ENCODE measurements at places on chromosomes 2 and 18.

DNA sequence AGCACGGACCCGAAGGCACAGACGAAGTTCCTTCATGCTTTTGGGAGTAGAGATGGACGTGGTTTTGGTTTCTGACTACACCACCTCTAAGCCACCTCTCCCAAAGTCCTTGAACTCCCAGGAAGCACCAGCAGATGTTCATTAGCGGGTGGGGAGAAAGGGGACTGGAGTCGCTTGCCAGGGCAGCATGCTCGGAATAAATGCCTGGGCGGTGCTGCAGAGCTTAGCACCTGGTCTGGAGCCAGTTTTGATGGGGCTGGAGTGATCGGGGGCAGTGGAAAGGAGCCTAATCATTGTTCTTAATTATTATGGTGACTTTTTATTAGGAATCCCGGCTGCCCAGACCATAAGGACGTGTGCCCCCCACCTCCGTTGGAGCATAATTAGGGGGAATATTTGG is 220.8 kb downstream of the TFCP2L1 start:
- DNase-seq = no peak

DNA sequence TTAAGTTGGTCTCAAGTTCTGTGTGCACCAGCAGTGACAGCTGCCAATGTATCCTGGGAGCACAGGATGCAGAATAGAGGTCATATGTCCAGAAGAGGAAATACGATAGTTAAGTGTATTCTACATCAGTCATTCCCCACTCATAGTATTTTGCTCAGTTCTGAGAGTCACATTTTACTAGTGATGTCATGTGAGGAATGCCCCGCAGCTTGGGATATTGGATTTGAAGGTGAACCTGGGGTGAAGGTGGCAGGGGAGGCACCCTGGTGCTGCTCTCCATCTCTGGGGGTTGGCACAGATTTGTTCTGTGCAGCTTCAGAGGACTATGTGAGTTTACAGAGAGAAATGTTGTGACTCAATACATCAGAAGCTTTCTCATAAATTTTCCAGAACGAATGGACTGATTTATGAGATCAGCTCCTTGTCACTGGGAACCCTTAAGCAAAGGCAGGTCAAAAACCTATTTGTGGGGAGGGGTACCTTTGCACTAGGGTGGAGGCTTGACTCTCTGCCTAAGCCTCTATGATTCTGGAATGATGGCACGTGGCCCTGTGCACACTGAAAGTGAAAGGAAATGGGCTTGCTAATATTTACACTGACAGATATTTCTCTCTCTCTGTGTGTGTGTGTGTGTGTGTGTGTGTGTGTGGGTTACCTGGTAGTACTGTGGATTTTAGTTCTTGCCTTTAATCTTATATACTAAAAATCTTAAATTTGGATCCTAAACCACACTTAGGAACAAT is 95.9 kb downstream of the NEB start:
- no peak for DNase-seq

GRCh38 chr2:30679426-30680088 is 127.7 kb downstream of the CAPN13 start:
- no peak for DNase-seq

DNA sequence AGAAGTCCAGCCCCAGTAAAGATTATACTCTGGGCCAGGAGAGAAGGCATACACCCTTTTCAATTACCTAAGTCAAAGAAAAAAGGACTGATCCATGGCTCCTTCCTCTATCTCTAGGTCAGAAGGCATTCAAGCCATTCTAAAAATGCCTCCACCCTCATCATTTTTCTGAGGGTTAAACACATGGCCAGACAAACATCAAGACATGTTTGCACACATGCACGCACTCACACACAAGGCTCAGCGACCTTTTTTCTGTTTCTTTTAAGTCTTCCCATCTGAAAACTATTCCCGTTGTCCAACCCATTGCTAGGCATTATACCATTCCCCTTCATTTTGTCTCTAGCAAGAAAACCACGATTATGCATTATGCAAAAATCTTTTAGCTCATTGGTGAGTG is 126.6 kb downstream of the EN1 start:
- no peak for DNase-seq

GRCh38 chr2:121501031-121501430 is 29.6 kb upstream of the RNU4ATAC start:
- no peak for DNase-seq

DNA sequence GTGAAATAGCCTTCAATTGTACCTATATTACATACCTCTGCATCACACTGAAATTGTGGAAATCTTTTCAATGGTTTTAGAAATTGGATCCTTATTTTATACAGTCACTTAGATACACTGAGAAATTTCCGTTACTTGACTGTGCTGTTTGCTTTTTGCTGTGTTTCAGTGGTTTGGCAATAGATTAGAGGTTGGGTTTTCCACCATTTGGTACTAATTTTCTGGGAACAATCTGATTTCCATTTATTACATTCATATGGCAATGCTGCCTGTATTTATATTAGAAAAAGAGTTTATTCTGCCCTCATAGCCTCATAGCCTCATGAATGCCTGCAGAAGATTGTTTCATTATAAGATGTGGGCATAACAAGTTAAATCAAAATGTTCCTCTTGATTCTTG is 285.0 kb downstream of the GULP1 start:
- DNase-seq = peak; percentile 90

GRCh38 chr18:74291771-74292540 is at the start of gene CYB5A:
TSS of gene CYB5A (minus strand) at chr18:74291963. CDS start at chr18:74291875, 88 bp downstream.
- peak; percentile 97 for DNase-seq

DNA sequence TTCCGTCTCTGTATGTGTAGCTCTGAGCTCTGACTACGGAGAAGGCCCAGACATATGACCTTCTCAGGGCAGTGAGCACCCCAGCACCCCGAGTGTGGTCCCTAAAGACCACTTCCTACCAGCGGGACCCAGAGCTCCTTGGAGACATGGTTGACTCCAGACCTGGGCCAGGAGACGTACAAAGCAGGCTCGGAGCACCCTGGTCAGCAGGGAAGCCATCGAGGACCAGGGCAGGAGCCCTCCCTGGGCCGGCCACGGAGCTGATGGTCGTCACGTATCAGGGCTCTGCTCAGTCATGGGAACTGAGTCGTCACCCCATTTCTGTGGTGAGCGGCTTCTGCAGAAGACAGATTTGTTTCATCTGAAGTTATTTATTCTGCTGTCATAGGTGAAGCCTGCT is 12.8 kb upstream of the NEU4 start:
- no peak for DNase-seq

GRCh38 chr2:210009126-210009525 is 6.7 kb downstream of the RPE start:
- DNase-seq = no peak

- DNase-seq = peak; percentile 65
These were observed 40.9 kb upstream of the C1D start for GRCh38 chr2:68103709-68104055.

- peak; percentile 37 for DNase-seq
These were observed 67.2 kb downstream of the POLR1A start for GRCh38 chr2:86038291-86039081.

GRCh38 chr2:138182937-138183312 is 218.7 kb downstream of the HNMT start:
- DNase-seq = peak; percentile 34

GRCh38 chr2:150491430-150491829 is 4.0 kb upstream of the RND3 start:
- DNase-seq = no peak

GRCh38 chr2:74835831-74836674 is 2.1 kb downstream of the HK2 start:
- no peak for DNase-seq

DNA sequence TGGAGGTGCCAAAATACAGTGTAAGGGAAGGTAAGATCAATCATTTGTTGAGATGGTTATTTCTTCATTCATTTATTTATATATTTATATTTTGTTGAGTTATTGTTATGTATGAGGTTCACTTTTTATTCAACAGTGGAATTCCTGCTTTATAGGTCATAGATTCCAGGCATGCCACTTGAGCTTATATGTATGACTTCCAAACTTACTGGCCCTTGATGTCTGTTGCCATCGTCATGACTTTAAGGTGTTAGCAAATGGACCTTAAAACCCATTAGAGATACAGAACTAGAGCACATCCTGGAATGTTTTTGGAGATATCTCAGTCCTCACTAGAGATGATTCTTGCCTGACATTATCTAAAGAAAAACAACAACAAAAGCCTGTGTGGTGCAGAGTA is 25.9 kb downstream of the CCDC85A start:
- no peak for DNase-seq

GRCh38 chr2:28148000-28148399 is 244.7 kb upstream of the FOSL2 start:
- no peak for DNase-seq

DNA sequence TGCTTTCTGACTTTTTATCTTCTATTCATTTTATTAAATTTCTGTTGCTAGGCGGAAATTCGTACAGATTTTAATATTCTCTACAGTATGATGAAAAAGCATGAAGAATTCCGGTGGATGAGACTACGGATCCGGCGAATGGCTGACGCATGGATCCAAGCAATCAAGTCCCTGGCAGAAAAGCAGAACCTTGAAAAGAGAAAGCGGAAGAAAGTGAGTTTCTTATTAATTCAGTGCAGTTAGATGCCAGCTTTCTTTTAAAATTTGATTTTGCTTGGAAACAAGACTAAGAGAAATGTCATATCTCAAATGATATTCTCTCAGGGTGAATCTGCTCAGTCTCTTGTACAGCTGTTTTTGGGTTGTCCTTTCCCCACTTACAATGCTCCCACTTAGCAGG is 84.3 kb downstream of the MGAT5 start:
- no peak for DNase-seq

DNA sequence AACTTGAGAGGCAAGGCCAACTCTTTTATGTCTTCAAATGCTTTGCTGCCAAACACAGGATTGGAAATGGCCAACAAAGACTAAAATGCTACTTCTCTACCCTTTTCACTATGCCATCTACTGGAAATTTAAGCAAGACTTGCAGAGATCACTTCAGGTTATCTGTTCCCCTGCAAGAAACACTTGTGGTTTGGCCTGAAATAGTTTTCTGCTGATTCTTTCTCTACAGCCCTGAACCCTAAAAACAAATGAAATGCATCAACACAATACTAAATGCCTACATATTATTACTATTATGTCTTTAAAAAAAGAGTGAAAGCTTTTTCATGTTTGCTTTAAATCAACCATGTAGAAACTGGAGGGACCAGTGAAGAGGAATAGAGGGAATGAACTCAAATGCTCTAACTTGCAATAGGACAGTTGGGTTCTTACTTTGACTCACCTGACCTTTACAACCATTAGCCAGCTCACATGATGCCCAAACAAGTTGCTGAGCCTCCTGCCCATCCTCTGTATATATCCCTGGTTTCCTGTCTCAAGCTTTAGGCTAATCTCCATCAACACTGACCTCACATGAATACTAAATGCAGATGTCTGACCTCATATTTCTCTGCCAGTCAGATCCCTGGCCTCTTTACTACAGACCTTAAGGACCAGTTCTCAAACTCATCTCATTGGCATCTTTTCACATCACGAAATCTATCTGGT is 17.5 kb upstream of the ADAM17 start:
- DNase-seq = no peak

DNA sequence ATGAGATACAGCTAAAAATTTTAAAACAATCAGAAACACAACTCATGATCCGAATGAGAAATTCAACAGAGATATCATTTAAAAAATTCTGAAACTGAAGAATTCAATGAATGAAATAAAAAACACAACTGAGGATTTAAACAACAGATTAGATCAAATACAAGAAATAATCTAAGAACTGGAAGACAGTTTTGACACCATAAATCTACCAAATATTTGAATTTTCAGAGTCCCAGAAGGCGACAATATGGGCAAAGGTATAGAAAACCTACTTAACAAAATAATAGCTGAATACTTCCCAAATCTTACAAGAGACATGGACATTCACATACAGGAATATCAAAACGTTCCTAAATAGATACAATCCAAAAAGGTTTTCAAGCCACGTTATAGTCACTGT is 221.9 kb downstream of the OTX1 start:
- no peak for DNase-seq

- DNase-seq = no peak
These were observed 936.0 kb downstream of the TRIB2 start for GRCh38 chr2:13652531-13653313.

GRCh38 chr18:63146828-63147409 is 172.7 kb downstream of the BCL2 start:
- DNase-seq = no peak

GRCh38 chr18:77248873-77249568 is 627 bp upstream of the GALR1 start:
- DNase-seq = no peak

DNA sequence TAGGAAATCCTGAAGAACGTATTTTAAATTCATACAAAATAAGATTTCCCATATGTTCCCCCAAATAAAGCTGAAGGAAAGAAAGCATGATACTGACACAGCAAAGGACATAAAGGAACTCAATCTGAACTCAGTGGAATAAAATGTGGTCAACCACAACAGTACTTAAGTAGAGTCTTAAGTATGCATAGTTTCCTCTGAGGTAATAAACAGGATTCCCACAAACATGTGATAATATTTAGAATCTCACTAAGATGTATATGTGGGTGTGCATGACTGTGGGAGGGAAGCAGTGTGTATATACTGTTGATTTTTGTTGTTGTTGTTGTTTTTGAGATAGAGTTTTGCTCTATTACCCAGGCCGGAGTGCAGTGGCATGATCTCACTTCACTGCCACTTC is 69.3 kb downstream of the NOL10 start:
- DNase-seq = peak; percentile 31

GRCh38 chr2:55839182-55839819 is 84.3 kb downstream of the EFEMP1 start:
- DNase-seq = no peak

GRCh38 chr2:207086136-207086535 is 79.6 kb downstream of the KLF7 start:
- DNase-seq = no peak

DNA sequence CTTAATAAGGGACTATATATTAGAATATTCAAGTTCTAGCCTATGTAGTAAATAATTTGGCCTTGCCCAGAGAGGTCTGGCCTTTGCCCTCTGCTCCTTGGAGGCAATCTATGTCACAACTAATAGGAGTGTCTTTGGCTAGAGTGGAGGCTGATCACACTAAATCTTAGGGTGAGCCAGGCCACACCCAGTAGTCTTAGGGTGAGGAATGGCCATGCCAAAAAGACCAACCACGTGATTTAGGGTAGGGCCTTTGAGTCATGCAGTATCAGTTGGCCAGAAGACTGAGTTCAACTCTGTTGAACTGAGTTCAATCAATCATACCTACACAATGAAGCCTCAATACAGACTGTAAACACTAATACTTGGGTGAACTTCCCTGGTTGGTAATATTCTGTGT is 26.0 kb upstream of the FLACC1 start:
- no peak for DNase-seq

DNA sequence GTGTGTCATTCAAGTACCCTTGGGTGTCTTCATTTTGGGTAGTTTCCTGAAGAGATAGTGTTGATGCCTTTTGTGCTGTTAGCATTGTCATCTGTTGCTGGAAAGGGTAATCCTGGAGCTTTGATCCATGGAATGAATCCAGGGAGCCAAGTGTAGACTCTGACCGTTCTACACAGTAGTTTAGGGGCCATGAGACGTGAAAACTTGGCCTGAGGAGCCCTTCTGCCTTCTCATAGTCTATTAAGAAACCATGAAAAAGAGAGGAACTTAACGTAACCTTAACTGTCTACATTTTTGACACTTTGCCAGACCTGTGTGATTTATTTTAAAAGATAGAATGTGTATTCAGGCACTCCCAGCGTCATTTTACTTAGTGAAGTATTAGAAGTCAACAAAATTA is 194.0 kb downstream of the BABAM2 start:
- DNase-seq = no peak

GRCh38 chr2:12064153-12064552 is 317.7 kb downstream of the LPIN1 start:
- no peak for DNase-seq

All from skin of body (tissue), 3 donors.